ENCODE measurements at places on chromosomes 2 and 18. TPM values are rescaled to one million over a fixed set of nuclear protein-coding genes. Genes with fewer than 3 reads are reported as not detected.

LINC00305 gene
- total RNA-seq, result not detected

CYP27A1 gene
- total RNA-seq, result 0.15 TPM

MC4R gene
- not detected for total RNA-seq

ACP1 gene
- total RNA-seq, result 196 TPM

GRB14 gene
- 5.0 TPM for total RNA-seq

CSRNP3 gene
- 0.01 TPM for total RNA-seq

STPG4 gene
- total RNA-seq, result not detected

VWA3B gene
- not detected for total RNA-seq

GAREM1 gene
- 5.2 TPM for total RNA-seq

PMAIP1 gene
- 16.3 TPM for total RNA-seq

RETSAT gene
- 57.3 TPM for total RNA-seq

CYS1 gene
- total RNA-seq, result 1.5 TPM

FLACC1 gene
- 0.46 TPM for total RNA-seq

RHOB gene
- total RNA-seq, result 383 TPM

LOXL3 gene
- total RNA-seq, result 0.28 TPM

HTR2B gene
- 0.06 TPM for total RNA-seq

DIPK1C gene
- total RNA-seq, result not detected

DTNB gene
- total RNA-seq, result 8.5 TPM

NYAP2 gene
- not detected for total RNA-seq

ASAP2 gene
- total RNA-seq, result 49.8 TPM

DYNAP gene
- not detected for total RNA-seq

CDC42EP3 gene
- 88.3 TPM for total RNA-seq
